ENCODE measurements at places on chromosomes 7 and 10. TPM values are rescaled to one million over a fixed set of nuclear protein-coding genes. Genes with fewer than 3 reads are reported as not detected.

DNA sequence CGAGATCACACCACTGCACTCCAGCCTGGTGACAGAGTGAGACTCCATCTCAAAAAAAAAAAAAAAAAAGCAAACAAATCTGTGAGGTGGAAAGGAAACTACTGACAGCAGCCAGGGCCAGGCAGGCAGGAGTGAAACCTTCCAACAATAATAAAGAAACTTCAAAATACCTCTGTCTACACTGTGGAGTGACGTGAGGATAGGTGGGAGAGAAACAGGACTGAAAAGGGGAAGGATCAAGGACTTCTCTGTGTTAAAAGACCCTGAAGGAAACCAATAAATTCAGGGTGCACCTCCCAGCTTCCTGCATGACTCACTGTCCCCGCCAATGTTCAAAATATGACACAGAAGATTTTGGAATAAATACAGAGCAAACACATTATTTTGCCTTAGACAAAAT lies 82.9 kb downstream of the KIAA1549 start:
- no peak overlapping the region for H3K27ac ChIP-seq
- no peaks in the 10 kb centered on the region for H3K27me3 ChIP-seq
- no peak overlapping the region for H3K4me3 ChIP-seq

- H3K4me1 ChIP-seq, result no peaks in the 10 kb centered on the region
- H3K36me3 ChIP-seq, result no peaks in the 10 kb centered on the region
- H3K4me3 ChIP-seq, result no peak overlapping the region
- no peak overlapping the region for H3K27ac ChIP-seq
- DNase-seq, result no peak
Observed at GRCh38 chr10:77653210-77653609, 15.6 kb upstream of the KCNMA1 start.

ZNF117 gene
- 7.8 TPM for total RNA-seq

DNA sequence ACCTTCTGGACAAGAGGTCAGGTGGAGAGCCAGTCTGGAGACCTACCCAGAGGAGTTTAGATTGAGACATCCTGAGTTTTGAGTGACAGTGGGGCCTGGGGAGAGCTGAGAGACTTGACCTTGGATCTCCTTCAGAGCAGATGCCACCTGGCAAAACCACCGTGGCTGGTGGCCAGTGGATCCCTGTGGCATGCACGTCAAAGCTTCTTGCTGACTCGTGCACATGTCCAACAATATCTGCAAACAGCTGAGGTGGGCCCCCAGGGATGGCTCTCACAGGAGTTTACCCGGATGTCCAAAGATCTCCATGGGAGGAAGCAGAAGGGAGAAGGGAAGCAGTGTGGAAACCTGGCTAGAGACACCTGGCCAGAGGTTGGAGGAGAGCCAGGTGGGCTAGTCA lies 230.5 kb downstream of the FANK1 start:
- no peak overlapping the region for H3K27ac ChIP-seq
- H3K36me3 ChIP-seq, result no peaks in the 10 kb centered on the region
- no peaks in the 10 kb centered on the region for H3K27me3 ChIP-seq
- DNase-seq, result no peak

DNA sequence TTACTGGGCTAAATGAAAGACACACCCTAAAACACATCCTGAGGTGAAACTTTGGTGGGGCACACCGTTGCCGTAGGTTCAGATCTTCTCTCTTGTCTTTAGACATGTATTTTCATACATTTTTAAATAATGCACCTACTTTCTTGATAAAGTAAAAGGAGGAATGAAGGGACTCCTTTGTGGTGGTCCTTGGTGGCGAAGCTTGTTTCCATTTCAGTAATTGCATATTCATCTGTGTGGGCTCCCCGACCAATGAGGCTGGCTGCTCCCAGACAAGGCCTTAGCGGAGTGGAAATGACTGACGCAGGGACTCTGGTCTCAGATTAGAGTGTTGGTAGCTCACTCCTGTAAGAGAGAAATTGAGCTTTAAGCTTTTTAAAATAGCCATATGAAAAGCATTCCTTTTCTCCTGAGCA lies 815 bp downstream of the CCSER2 start:
- H3K27me3 ChIP-seq, result no peaks in the 10 kb centered on the region
- H3K4me1 ChIP-seq, result peaks cover 24% of the 10 kb centered on the region
- peak overlapping the region; percentile 93 for H3K4me3 ChIP-seq
- no peaks in the 10 kb centered on the region for H3K36me3 ChIP-seq

DNA sequence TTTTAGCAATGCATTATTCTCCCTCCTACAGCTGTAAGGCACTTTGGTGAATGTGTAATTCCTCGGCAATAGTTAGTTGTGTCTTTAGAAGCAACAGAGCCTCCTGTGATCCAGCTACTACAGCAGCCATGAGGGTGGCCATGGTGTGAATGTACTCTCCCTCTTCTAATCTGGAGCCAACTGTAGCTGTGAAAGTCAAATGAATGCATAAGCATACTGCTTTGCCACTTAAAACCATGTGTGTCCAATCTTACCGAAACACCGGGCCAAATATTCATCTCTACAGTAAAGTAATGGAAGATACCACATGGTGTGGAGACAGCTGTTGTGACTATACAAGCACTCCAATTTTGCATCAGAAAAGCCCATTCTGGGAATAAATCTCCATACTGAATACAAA lies 195.0 kb downstream of the DNAJC1 start:
- H3K36me3 ChIP-seq, result no peaks in the 10 kb centered on the region
- no peaks in the 10 kb centered on the region for H3K27me3 ChIP-seq
- DNase-seq, result no peak

- no peak for DNase-seq
- H3K27me3 ChIP-seq, result no peaks in the 10 kb centered on the region
- no peaks in the 10 kb centered on the region for H3K36me3 ChIP-seq
- H3K27ac ChIP-seq, result no peak overlapping the region
- H3K4me1 ChIP-seq, result no peaks in the 10 kb centered on the region
- H3K4me3 ChIP-seq, result no peak overlapping the region
Observed at GRCh38 chr10:116053910-116054309, 219.1 kb downstream of the GFRA1 start.

- DNase-seq, result no peak
- peaks cover under 1% of the 10 kb centered on the region for H3K4me1 ChIP-seq
- H3K27me3 ChIP-seq, result no peaks in the 10 kb centered on the region
- H3K27ac ChIP-seq, result no peak overlapping the region
- no peak overlapping the region for H3K4me3 ChIP-seq
Observed at GRCh38 chr7:87226495-87226894, 7.0 kb upstream of the TMEM243 start.

- DNase-seq, result no peak
- H3K27me3 ChIP-seq, result no peaks in the 10 kb centered on the region
- H3K4me1 ChIP-seq, result no peaks in the 10 kb centered on the region
- no peaks in the 10 kb centered on the region for H3K36me3 ChIP-seq
- no peak overlapping the region for H3K27ac ChIP-seq
Observed at GRCh38 chr10:90193240-90193985, 492.0 kb downstream of the KIF20B start.

DNA sequence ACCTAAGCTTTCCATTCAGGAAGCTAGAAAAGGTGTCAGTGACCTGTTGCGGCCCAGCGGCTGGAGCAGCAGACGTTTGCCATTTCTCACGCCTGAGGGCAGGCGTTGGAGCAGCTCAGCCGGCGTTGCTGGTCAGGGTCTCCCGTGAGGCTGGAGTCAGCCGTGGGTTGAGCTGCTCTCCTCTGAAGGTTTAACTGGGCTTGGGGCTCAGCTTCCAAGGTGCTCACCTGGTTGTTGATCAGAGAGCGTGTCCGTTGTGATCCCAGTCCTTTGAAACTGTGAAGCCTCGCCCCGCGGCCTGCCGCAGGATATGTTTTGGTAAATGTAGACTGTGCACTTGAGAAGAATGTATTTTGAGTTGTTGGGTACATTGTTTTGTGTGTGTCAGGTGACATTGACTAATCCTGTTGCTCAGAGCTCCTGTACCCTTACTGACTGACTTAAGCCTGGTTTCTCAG lies 20.6 kb upstream of the PWWP2B start:
- DNase-seq, result no peak
- H3K27ac ChIP-seq, result no peak overlapping the region
- no peaks in the 10 kb centered on the region for H3K27me3 ChIP-seq
- H3K4me3 ChIP-seq, result no peak overlapping the region
- peaks cover 18% of the 10 kb centered on the region for H3K36me3 ChIP-seq

CLDN4 gene
- 15.6 TPM for total RNA-seq

AGFG2 gene
- total RNA-seq, result 154 TPM

GRCh38 chr7:138738114-138738513 lies 37.0 kb upstream of the SVOPL start:
- no peaks in the 10 kb centered on the region for H3K36me3 ChIP-seq
- no peaks in the 10 kb centered on the region for H3K4me1 ChIP-seq

DNA sequence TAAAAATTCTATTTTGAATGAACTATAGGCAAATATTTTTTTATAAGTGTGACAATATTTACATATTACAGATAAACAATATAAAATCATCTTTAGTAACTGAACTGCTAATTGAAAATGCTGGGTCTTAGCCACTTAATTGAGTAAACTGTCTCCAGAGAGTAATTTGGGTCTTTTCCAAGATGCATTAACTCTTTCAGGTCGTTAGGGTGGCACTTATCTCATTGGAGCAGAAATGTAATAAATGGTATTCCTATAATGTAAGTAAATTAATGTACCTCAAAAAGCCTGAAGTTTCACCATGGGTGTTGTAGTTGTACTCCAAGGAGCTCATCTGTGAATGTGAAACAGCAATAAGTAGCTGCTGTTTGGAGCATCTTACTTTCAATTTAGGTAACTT lies 208.5 kb downstream of the EXOC4 start:
- no peaks in the 10 kb centered on the region for H3K27me3 ChIP-seq
- H3K4me3 ChIP-seq, result no peak overlapping the region
- no peak overlapping the region for H3K27ac ChIP-seq
- H3K4me1 ChIP-seq, result peaks cover 3% of the 10 kb centered on the region

WEE2 gene
- not detected for total RNA-seq

- peaks cover 41% of the 10 kb centered on the region for H3K4me1 ChIP-seq
- H3K36me3 ChIP-seq, result no peaks in the 10 kb centered on the region
- H3K4me3 ChIP-seq, result no peak overlapping the region
- DNase-seq, result peak; percentile 72
- no peaks in the 10 kb centered on the region for H3K27me3 ChIP-seq
Observed at GRCh38 chr10:79047875-79048638, 20.7 kb upstream of the ZMIZ1 start.

- H3K27me3 ChIP-seq, result no peaks in the 10 kb centered on the region
- no peak for DNase-seq
- H3K36me3 ChIP-seq, result no peaks in the 10 kb centered on the region
- H3K4me3 ChIP-seq, result no peak overlapping the region
- H3K4me1 ChIP-seq, result no peaks in the 10 kb centered on the region
Observed at GRCh38 chr7:47914717-47915615, 33.3 kb downstream of the PKD1L1 start.

SEMA3E gene
- total RNA-seq, result 0.89 TPM

HTRA1 gene
- total RNA-seq, result 81.2 TPM

DNA sequence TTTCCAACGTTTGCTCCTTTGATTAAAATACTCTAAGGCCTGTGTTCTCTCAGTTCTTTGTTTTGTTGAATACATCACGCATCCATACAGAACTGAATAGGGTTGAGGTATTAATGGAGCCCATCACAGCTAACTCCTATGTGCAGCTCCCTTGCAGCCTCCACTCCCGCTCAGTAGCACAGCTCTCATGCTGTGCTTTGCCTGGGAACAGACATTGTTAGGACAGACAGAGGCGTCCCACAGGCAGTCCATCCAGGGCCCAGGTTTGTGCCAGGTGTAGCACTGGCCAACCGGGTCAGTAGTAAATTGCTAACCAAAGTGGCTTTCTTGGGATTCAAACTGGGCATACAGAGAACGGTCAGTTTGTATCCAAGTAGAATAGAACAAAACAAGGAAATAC lies 644.7 kb upstream of the NRP1 start:
- no peak overlapping the region for H3K27ac ChIP-seq
- no peaks in the 10 kb centered on the region for H3K36me3 ChIP-seq
- no peaks in the 10 kb centered on the region for H3K27me3 ChIP-seq
- H3K4me3 ChIP-seq, result no peak overlapping the region
- no peak for DNase-seq

DNA sequence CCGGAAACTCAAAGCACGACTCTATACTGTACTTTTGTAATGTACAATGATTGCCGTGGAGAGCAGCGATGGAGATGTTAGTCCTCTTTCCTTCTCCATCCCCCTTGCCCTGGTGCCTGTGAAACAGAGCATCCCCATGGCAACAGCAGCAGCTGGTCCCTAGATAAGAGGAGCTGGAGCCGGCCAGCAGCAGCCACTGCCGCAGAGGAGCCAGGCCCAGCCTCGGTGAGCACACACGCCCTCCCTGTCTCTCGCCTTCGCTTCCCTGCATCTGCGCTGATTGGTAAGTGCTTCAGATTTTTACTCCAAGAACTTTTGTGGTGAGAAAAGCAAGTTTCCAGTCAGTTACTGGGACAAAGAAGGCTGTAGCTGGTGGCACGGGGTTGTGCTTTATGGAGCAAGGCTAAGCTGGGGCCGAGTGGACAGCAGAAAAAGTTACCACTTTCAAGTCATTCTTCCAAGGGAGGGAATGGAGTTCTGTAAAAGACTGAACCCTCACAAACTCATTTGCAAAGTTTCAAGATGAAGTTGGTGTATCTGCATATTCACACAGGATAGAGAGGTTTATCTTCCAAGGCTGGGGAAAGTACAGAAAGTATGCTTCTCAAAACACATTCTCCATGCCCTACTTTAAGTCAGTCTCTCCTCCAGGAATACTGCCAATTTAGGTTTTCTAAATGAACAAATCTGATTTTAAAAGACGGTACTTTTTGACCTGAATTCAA lies at the start of gene PPP1R17:
Gene PPP1R17, plus strand, starts transcription at position 192 of the 725 bp plus-strand sequence. CDS start 5,227 bp downstream, outside the sequence.
- no peak within 1 kb of the TSS for H3K4me3 ChIP-seq
- no peak for DNase-seq
- no peaks in the 10 kb centered on the region for H3K4me1 ChIP-seq

AMPH gene
- total RNA-seq, result 4.6 TPM

RARRES2 gene
- 42.6 TPM for total RNA-seq

DNA sequence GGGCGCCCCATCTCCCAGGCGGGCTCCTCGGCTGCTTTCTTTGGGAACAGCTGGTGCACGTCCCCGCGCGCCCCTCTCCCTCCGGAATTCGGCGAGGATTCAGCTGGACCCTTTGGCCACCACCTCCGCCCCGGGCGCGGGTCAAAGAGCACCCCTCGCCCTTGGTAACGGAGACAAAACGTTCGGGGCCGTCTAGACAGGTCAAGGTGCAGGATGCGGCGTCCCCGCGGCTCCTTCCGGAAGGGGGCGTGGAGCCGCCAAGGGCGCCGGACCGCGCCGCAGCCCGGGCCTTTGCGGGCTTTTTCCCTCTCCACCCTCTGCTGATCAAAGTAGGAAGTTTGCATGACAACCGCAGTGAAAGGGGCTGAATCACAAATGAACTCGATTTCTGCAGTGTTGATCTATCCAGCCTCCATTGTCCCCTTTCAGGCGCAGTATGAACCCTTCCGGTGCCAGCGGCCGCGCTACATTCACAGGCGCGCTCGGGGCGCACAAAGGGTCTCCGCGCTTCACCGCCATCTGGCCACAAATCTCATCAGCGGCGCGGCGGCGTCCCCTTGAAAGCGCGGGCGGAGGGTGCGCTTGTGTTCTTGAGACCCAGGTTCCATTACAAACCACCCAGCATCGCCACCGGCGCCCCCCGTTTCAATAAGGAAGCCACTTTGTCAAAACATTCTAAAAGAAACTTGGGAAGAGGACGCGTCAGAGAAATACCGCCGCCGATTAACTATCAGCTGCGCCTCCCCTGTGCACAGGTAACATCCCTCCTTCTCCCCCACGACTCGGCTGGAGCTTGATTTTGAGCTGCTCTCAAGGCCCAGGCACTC lies 36.4 kb downstream of the CNPY1 start:
- no peak overlapping the region for H3K27ac ChIP-seq
- no peaks in the 10 kb centered on the region for H3K36me3 ChIP-seq
- H3K27me3 ChIP-seq, result peaks cover 84% of the 10 kb centered on the region
- H3K4me1 ChIP-seq, result peaks cover 19% of the 10 kb centered on the region
- DNase-seq, result no peak

- no peak overlapping the region for H3K4me3 ChIP-seq
- H3K4me1 ChIP-seq, result peaks cover 45% of the 10 kb centered on the region
- DNase-seq, result no peak
- H3K36me3 ChIP-seq, result peaks cover 16% of the 10 kb centered on the region
- no peaks in the 10 kb centered on the region for H3K27me3 ChIP-seq
- peak overlapping the region; percentile 62 for H3K27ac ChIP-seq
Observed at GRCh38 chr10:3096149-3096548, 28.8 kb downstream of the PFKP start.

Measured in stomach (tissue), 19 donors.